ENCODE measurements at places on chromosomes 13 and 19. TPM values are rescaled to one million over a fixed set of nuclear protein-coding genes. Genes with fewer than 3 reads are reported as not detected.

- DNase-seq, result no peak
Observed at GRCh38 chr13:40943073-40943472, 76.0 kb downstream of the ELF1 start.

Gene ZNF737
- polyA plus RNA-seq, result 30.9 TPM

Gene LSR
- 61.7 TPM for polyA plus RNA-seq

DNA sequence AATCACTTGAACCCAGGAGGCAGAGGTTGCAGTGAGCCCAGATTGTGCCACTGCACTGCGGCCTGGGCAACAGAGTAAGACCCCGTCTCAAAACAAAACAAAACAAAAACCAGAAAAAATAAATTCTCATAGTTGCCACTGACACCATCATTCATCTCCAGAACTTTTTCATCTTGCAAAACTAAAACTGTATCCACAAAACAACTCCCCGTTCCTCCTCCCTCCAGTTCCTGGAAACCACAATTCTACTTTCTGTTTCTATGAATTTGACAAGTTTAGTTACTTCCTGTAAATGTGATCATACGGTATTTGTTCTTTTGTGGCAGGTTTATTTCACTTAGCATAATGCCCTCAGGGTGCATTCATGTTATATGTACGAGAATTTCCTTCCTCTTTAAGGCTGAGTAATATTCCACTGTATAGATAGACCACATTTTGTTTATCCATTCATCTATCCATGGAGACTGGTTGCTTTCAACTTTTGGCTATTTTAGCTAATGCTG, 13.2 kb upstream of the ADGRE5 start:
- DNase-seq, result no peak

DNA sequence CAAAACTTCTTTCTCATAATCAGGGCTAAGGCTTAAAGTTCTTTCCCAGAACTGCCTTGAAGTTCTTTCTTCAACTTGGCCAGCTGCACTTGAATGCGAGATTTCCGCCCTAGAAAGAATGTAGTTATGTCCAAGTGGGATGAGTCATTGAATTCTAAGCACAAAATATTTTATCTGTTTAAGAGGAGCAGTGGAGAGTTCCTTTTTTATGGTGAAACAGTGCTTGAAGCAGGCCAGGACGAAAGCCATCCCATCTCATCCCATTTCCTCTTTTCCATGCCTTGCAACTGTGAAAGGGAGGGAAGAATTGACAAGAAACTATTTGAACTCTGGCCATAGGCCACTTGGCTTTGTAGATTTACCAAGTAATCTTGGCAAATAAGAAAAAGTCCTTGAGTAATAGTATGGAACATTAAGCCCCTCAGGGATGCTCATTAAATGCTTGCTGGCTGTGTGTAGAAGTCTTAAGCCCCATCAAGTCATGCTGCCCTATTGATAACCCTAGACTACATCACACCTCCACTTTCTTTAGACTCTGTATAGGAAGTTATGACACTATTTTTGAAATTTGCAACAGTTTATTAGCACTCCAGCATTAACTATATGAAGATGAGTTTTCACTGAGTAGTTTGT, 174.5 kb downstream of the KCTD12 start:
- DNase-seq, result peak; percentile 36

Gene EBPL
- polyA plus RNA-seq, result 77.2 TPM
